ENCODE measurements at places on chromosomes 5 and 9.

- DNase-seq = no peak
Observed at GRCh38 chr5:73654819-73655318, 28.9 kb downstream of the ARHGEF28 start.

DNA sequence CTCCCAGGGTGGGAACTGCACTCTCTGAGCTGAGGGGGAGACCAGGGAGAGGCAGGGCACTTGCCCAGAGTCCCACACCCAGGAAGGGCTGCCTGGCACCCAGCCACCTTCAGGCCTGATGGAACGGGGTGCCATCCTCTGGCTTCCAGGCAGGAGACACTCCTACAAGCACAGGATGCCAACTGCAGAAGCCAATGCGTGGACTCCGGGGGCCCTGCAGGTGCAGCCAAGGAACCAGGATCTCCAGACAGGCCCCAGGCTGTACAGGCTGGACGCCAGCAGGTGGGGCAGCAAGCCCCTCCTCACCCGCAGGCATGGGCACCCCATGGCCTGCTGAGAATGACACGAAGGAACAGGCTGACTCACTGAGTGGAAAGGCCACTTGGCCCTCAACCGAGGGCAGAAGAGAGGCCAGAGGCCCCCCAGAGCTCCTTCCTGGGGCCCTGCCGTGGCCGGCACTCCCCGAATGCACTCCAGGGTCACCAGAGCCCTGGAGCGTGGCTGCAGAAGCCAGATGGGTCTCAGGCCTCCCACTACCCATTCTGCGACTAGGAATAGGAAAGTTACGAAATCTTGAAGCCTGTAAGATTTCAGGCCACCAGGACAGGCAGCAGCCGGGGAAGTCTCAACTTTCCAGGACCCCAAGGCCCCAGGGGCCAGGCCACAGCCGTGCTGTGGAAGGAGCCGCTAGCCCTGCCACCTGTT is 15.7 kb downstream of the NACC2 start:
- no peak for DNase-seq

GRCh38 chr9:133763272-133764183 is 25.4 kb upstream of the SARDH start:
- no peak for DNase-seq

- no peak for DNase-seq
Observed at GRCh38 chr9:100449420-100449819, 22.5 kb downstream of the MSANTD3 start.

DNA sequence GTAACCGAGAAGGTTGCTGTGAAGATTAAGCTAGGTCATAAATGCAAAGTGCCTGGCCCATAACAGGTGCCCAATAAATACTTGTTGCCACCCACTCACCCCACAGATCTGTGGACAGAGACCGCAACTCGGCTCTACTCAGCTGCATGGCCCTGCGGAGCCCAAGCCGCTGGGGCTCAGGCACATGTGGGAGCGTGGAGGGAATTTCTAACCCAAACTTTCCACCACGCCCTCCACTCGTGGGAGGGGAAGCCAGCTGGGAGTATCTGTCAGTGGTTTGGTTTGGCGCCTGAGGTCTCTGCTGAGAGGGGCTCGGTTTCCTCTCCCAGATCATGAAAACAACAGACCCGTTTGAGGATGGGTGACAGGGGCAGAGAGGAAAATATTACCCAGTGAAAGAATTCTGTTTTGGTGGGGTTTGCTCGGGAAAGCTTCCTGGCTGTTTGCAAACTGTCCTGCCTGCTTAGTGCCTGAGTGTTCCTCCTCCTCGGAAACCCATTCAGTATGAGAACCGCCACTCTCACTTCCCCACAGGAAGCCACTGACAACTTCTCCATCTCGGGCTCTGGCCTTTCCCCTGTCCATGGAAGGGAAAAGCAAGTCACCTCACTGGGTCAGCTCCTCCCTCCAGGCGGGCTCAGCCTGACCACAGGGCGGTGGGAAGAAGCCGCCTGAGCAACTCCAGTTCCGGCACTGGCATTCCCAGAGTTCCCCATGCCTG is 60.1 kb downstream of the RGS3 start:
- DNase-seq = peak; percentile 71

- no peak for DNase-seq
Observed at GRCh38 chr5:118551716-118552115, 436.6 kb downstream of the DTWD2 start.

- DNase-seq = no peak
Observed at GRCh38 chr5:157212307-157212706, 31.7 kb downstream of the ITK start.

DNA sequence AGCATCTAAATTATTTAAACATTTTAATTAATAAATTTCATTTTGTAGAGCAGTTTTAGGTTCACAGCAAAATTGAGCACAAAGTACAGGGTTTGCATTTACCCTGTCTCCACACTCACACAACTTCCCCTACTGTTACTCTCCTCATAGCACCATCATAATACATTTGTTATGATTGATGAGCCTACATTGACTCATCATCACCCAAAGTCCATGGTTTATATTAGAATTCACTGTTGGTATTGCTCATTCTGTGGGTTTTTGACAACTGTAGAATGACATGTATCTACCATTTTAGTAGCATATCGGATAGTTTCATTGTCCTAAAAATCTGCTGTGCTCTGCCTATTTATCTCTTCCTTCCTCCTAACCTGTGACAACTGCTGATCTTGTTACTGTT is 411.1 kb upstream of the MPDZ start:
- DNase-seq = peak; percentile 84

GRCh38 chr5:12460493-12461261 is 556.4 kb upstream of the CTNND2 start:
- DNase-seq = no peak

GRCh38 chr9:98215271-98215670 is 22.8 kb upstream of the CORO2A start:
- no peak for DNase-seq

DNA sequence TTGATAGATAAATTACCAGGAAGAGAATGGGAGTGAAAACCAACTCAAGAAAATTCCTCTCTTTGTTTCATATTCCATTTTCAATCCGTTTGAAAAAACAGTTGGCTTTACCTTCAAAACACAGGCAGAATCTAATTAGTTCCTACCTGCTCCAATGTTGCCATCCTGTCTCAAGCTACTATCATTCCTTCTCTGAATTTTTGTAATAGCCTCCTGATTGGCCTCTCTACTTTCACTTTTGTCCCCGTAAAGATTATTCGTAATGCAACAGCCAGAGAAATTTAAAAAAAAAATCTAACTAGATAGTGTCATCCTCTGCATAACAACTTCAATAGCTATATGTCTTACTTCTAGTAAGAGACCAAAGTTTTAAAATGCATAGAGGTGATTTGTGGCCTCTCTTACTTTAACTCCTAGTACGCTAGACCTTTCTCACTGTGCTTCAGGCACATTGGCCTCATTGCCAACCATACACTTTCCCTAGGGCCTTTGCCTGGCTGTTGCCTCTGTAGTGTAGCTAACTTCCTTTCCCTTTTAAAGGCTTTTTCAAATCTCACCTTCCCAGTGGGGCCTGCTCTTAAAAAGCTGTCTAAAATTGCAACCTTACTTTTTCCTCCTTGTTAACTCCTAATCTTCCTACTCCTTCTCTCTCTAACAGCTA is 311.3 kb upstream of the GRIN3A start:
- no peak for DNase-seq

DNA sequence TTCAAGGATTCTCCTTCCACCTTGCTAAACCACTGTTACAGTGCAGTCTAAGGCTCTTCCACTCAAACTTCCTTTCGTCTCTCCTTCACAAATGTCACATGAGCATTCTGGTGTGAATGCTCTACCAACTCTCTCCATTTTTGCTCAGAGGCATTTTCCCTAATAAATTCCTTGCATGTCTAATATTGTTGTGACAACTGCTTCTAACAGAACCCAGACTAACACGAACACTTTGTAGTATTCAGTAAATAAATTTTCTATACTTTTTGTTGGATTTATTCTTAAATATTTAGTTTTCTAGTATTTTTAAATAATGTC is 24.0 kb downstream of the RAPGEF6 start:
- no peak for DNase-seq

GRCh38 chr9:90288275-90288639 is 354.4 kb downstream of the DIRAS2 start:
- DNase-seq = no peak

DNA sequence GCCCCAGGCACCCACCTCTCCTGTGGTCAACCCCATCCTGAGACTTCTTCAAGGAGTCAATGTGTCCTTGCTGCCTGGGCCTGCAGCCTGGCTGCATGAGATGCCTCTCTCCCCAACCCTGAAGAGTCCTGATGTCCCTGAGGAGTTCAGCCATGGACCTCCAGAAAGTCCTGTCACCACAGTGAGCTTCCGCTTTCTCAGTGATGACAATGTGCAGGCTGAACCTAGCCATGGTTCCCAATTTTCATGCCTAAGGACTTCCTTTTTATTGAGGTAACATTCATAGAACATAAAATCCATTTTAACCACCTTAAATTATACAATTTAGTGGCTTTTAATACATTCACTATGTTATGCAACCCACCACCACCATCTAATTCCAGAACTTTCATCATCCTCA is 29.1 kb downstream of the DAP start:
- DNase-seq = no peak

- DNase-seq = no peak
Observed at GRCh38 chr9:3981897-3982296, 318.0 kb downstream of the GLIS3 start.

- peak; percentile 48 for DNase-seq
Observed at GRCh38 chr9:111621895-111622480, 9.1 kb upstream of the DNAJC25 start.

GRCh38 chr9:3214741-3215140 is 311.1 kb downstream of the RFX3 start:
- no peak for DNase-seq

DNA sequence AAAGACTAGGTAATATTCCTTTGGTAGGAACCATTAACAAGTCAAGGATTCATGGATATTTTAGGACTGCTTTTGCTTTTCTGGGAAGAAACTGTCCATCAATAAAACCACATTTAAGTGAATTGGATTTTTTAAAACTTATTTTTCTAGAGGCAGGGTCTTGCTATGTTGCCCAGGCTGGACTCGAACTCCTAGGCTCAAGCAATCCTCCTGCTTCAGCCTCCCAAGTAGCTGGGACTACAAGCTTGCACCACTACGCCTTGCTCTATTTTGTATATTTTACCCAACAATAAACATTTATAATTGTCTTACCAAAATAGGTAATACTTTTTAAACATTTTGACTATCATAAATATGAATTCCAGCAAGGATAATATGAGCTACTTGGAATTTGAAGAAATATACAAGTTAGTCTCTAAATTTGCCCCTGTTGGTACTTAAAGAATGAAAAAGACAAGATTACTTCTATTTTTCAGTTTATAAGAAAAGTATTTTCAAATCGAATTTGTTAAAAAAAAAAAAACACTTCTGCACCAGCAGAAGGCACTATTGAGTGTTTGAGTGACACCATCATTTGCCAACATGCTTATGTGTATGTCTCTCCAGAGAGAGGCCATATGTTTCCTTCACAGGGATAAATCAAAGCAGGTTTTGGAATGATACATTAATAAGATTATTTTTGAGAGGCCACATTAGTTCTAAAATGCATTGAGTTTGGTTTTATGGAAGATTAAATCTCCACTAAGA is 60.0 kb upstream of the CARTPT start:
- peak; percentile 23 for DNase-seq

- no peak for DNase-seq
Observed at GRCh38 chr5:16615741-16616535, 859 bp downstream of the RETREG1 start.

DNA sequence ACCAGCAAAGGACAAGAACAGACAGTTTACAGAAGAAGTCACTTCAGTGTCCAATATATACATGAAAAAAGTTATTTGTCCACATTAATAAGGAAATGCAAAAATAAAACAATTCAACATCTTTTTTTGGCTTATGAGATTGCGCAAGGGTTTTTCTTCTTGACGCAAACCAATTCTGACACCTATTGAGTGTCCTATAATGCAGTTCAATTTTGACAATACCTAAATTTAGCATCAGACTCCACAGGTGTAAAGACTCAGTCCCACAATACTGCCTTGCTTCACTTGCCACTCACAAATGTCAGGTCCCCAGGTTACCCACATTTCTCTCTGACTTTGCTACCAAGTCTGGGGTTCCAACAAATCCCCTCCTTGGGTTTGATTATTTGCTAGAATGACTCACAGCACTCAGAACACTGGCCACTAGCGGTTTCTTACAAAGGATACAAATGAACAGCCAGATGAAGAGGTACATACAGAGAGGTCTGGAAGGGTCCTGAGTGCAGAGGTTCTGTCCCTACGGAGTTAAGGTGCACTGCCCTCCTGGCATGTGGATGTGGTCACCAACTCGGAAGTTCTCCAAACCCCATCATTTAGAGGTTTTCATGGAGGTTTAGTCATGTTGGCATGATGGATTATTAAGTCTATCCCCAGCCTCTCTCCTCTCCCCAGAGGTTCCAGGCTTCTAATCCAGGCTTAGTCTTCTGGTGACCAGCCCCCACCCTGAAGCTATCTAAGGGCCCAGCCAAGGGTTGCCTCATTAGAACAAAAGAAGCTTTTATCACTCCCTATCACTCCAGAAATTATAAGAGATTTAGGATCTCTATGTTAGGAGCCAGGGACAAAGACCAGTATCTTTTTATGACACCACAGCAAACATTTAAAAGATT is 27.0 kb upstream of the SLC22A5 start:
- DNase-seq = no peak

- no peak for DNase-seq
Observed at GRCh38 chr9:105291422-105291859, 47.0 kb downstream of the SLC44A1 start.

DNA sequence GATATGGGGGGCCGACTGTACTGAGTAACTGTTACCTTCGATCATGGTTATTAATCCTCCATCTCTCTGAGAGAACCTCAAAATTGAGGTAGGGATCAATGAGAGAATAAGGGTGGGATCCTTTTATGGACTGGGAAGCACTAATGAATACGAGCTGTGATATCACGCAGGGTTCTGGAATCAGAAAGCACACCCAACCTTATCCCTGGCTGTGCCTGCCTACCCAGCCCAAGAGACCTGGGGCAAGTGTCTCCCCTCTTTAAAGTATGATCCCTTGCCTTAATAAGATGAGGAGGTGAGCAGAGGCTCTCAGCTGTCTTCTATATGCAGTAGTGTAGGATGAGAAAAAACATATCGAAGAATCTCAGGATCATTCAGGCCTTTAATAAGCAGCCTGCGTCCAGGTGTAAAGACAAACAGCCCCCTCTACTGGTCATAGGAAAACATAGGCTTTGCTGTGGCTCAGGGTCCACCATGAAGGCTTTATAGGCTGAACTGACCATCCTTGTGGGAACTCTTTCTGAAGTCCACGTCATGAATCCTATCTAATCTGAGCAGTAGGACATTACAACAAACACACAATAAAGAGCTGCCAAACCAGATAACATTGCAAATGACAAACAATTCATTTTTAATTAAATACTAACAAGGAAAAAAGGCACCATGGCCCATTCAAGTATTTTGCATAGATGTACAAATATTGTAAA is 16.8 kb downstream of the NIPAL4 start:
- DNase-seq = peak; percentile 64
